Stimulated activated CD4-positive, alpha-beta T cell treated with anti-CD3 and anti-CD28 coated beads, Interleukin-1b, Interleukin-23, amount 100 ng/mL, for 24 hours (primary cell): ENCODE measurements at places on chromosomes 1 and 21.

- no peak for DNase-seq
Observed at GRCh38 chr1:226510453-226510852, 38.1 kb upstream of the STUM start.

GRCh38 chr1:166924823-166925541 lies 48.9 kb upstream of the TADA1 start:
- no peak for DNase-seq

GRCh38 chr1:203677771-203678170 lies 51.1 kb downstream of the ATP2B4 start:
- no peak for DNase-seq

GRCh38 chr1:27492796-27493195 lies 2.8 kb upstream of the WASF2 start:
- no peak for DNase-seq
